ENCODE measurements at places on chromosomes 7 and 10.

- DNase-seq: peak; percentile 57
These were observed 163.8 kb upstream of the KLF6 start for GRCh38 chr10:3948843-3949242.

DNA sequence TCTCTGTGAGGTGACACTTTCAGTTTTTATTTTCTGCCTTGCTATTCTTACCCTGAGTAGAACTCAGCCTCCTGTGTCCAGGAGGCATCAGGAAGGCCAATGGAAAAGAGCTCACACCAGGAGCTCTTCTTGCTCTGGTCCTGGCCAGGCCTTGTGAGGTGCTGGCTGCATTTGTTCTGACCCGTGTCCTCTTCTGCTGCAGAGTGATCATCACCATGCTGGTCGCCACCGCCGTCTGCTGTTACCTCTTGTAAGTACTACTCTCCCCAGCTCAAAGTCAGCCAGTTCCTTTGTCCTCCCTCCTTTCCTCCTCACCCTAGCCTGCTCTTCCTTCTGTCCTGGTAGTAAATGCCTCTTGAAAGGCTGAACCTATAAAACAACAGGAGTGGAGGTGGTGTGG is 1.6 kb downstream of the ATP6V0E2 start:
- no peak for DNase-seq

DNA sequence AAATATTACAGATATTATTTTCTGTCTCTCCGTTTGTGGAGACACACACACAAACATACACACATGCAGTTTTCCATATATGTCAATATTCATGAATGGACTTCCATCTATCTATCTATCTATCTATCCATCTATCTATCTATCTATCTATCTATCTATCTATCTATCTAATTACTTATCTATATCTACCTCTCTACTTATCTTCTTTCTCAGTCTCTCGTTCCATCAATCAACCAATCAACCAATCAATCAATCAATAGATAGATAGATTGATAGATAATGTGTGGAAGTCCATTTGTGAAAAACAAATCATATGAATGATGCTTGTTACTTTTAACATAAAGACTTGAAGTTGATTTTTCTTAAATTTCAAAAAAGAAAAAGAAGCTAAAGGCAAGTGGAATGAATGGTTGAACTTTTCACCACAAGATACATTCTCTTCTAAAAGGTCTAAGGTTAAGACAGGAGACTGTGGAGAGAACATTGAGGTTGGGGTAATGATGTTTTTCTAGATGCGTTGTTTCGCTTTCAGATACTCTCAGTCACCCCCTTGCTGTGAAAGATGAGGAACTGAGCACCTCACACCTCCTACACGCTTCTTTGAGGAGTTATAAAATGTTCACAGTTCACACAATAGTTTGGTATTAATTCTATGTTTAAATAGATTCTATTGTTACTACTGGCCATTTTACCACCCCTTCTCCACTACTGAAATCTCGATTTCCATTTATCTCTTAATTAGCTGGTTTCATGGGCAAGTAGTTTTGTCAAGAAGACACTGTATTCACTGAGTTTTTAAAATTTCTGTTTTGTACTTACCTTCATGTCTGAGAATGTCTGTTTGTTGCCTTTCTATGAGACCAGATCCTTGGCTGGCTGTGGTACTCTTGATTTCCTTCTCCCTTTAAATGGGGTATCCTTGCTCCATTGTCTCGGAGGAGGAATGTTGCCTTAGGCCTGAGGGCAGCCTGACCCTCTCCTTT is 114.1 kb downstream of the EMX2 start:
- no peak for DNase-seq

- no peak for DNase-seq
These were observed 33.7 kb upstream of the ANKRD2 start for GRCh38 chr10:97538839-97539238.
